ENCODE measurements at places on chromosomes 5 and 9. TPM values are rescaled to one million over a fixed set of nuclear protein-coding genes. Genes with fewer than 3 reads are reported as not detected.

- no peak for DNase-seq
Observed at GRCh38 chr5:175837171-175837699, 34.1 kb upstream of the CPLX2 start.

GRCh38 chr5:119409235-119409815 lies 43.0 kb upstream of the HSD17B4 start:
- DNase-seq: peak; percentile 9

GRCh38 chr5:143315929-143316328 lies 87.6 kb downstream of the NR3C1 start:
- DNase-seq: no peak

DNA sequence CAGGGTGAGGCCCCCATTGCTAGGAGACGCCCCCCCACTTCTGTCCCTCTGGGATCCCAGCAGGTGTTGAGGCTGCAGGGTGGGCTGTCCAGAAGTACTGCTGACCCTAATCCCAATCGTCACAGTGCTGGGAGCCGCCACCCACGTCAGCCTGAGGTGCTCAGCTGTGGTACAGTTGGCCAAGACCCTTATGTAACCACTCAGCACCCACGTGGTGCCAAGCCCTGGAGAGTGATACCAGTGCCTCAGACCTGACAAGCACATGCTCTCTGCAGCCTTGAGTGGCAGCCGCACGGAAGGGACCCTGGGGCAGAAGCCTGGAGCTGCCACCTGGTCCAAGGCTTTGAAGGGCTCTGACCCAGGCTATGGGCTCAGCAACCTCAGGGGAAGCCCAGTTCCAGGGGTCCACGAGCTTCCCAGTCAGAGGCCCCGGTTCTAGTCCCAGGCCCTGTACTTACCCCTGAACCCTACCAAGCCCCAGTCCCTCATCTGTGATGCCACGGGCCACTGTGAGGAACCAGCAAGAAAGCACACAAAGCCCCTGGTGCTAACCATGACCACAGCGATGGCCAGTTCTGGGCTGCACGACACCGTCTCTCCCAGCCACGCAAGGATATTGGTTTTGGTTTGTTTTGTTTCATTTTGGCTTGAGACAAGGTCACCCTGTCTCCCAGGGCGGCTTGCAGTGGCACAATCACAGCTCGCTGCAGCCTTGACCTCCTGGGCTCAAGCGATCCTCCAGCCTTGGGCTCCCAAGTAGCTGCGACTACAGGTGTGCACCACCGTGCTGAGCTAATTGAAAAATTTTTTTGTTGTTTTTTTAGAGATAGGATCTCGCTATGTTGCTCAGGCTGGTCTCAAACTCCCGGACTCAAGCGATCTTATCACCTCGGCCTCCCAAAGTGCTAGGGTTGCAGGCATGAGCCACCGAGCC lies 50.7 kb downstream of the DBH start:
- DNase-seq: no peak

The DBH gene
- total RNA-seq: not detected

- DNase-seq: no peak
Observed at GRCh38 chr5:157160001-157160400, 6.1 kb downstream of the GARIN3 start.

The RELL2 gene
- 3.9 TPM for total RNA-seq

The ANKRD18B gene
- 1.4 TPM for total RNA-seq

- DNase-seq: peak; percentile 37
Observed at GRCh38 chr9:34869390-34869789, 88.7 kb upstream of the PHF24 start.

DNA sequence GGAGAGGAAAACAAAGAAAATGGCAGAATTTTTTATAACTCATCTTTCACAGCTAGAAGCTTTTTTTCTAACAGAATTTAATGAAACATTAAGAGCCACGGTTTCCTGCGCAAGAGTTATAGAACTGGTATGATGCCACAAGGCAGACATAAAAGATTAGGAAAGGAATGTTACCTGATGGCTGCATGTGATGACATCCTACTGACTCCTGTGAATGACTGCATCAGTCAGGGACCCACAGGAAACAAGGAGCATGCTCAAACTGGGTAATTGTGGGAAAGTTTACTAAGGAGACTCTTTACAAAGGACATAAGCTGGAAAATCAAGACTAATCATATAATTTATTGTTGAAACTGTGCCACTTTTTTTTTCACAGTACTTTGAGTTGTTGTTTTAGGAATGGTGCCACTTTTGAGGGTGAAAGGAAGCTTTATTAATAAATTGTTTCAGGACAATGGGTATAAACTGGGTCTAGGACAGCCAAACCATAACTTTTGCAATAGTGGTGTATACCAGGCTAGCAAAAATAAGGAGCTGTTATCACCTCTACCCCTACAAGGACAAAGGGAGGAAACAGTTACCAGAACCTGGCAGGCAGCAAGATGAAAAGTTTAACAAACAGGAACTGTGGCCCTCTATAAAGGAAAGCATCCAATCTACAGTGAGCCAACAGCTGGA lies 5.1 kb upstream of the TSLP start:
- DNase-seq: peak; percentile 82

DNA sequence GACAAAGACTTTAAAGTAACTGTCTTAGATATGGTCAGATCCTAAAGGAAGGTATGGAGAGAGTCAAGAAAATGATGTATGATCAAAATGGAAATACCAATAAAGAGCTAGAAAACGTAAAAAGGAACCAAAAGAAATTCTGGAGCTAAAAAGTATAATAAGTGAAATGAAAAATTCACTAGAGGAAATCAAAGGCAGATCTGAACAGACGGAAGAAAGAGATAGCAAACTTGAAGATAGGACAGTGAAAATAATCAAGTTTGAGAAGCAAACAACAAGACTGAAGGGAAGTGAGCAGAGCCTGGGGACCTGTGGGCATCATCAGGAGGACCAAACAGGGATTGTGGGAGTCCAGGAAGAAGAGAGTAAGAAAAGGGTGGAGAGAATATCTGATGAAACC lies 115.4 kb downstream of the EHMT1 start:
- no peak for DNase-seq

GRCh38 chr5:63262185-63262981 lies 683.8 kb downstream of the LRRC70 start:
- DNase-seq: peak; percentile 75

DNA sequence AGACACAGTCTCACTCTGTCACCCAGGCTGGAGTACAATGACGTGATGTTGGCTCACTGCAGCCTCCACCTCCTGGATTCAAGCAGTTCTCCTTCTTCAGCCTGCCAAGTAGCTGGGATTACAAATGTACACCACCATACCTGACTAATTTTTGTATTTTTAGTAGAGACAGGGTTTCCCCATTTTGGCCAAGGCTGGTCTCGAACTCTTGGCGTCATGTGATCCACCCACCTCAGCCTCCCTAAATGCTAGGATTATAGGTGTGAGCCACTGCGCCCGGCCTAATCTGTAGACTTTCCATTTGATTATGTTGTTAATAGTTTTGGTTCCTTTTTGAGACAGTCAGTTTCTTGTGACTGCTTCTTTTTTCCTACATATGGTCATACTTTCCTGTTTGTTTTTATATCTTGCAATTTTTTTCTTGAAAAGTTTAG lies 31.0 kb downstream of the MTREX start:
- no peak for DNase-seq

GRCh38 chr9:107249665-107250285 lies 33.3 kb upstream of the RAD23B start:
- no peak for DNase-seq

- DNase-seq: no peak
Observed at GRCh38 chr9:13491493-13492424, 212.3 kb upstream of the MPDZ start.

The PCDHGA6 gene
- total RNA-seq: 2.2 TPM

- no peak for DNase-seq
Observed at GRCh38 chr5:176742246-176743105, 67.9 kb upstream of the UNC5A start.

DNA sequence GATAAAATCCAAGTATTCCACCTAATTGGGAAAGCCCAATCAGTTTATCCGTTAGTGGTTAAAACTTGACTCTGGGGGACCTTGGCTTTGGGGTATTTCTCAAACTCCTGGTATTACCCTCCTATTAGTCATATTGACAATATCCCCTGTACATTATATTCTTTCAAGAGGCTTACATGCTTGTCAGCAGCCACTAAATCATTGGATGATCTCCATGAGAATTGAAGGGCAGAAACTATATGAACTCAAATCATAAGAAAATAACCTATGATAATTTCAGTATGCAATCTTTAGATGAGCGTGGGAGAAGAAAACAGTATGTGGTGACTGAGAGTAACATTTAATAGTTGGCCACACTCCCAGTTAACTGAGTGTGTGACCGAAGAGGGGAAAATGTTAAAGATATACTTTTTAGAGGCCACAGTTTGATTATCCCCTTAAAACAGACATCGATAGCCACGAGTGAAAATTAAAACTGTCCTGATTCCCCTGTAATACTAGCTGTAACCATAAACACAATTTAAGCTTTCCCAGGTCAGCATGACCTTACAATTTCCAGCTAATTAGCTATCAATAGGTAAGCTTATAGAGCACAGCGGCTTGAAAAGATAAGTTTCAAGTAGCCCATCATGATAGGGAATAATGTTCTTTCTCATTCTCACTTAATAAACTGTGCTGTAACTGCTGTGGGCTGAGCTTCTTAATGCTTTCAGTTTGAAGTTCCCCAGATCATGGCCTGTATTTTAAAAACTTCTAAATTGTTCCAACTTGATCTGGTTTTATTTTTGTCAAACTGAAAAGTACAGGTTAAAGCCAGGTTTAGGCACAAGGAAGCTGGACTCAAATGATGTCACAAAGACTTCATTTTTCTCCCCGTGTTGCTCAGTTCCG lies 58.6 kb downstream of the PUM3 start:
- DNase-seq: no peak

- no peak for DNase-seq
Observed at GRCh38 chr5:138944527-138945322, 69.6 kb upstream of the LRRTM2 start.

The PCDHGC4 gene
- 1.2 TPM for total RNA-seq

The INVS gene
- 36.8 TPM for total RNA-seq

- DNase-seq: peak; percentile 62
Observed at GRCh38 chr9:134602547-134603362, 38.8 kb upstream of the COL5A1 start.

The TAF11L10 gene
- not detected for total RNA-seq
